Tracheal epithelial cell (primary cell): ENCODE measurements at places on chromosomes 1 and 21. TPM values are rescaled to one million over a fixed set of nuclear protein-coding genes. Genes with fewer than 3 reads are reported as not detected.

RIMKLA gene
- total RNA-seq: under 0.01 TPM in 1 of 2 replicates, not detected in the other

C1orf116 gene
- 19.3 and 29.2 TPM in 2 replicates for total RNA-seq

LGR6 gene
- not detected in 2 replicates for total RNA-seq

KIF1B gene
- total RNA-seq: 22.8 and 24.3 TPM in 2 replicates

AJAP1 gene
- total RNA-seq: 0.64 and 2.4 TPM in 2 replicates

ZNF683 gene
- total RNA-seq: not detected in 2 replicates

CD1B gene
- total RNA-seq: not detected in 2 replicates

ASTN1 gene
- total RNA-seq: under 0.01 TPM in 1 of 2 replicates, not detected in the other

B3GALT2 gene
- not detected in 2 replicates for total RNA-seq

OLIG1 gene
- total RNA-seq: not detected in 2 replicates

UBQLN4 gene
- total RNA-seq: 17.6 and 18.3 TPM in 2 replicates

ZC3H11A gene
- total RNA-seq: 76.4 and 79.1 TPM in 2 replicates

CD58 gene
- total RNA-seq: 36.1 and 42.2 TPM in 2 replicates

PPM1J gene
- 5.1 and 7.2 TPM in 2 replicates for total RNA-seq

FAM110D gene
- total RNA-seq: under 0.01 TPM in 1 of 2 replicates, not detected in the other

OR2L13 gene
- total RNA-seq: not detected in 2 replicates

PTPRC gene
- not detected in 2 replicates for total RNA-seq

BSND gene
- total RNA-seq: not detected in 2 replicates

REG4 gene
- not detected in 2 replicates for total RNA-seq

SLC35F3 gene
- 0.64 and 2.2 TPM in 2 replicates for total RNA-seq

OR2W3 gene
- total RNA-seq: not detected in 2 replicates

TENT5C gene
- total RNA-seq: 0.21 and 0.24 TPM in 2 replicates

LAMC2 gene
- total RNA-seq: 656 and 1,907 TPM in 2 replicates

NECTIN4 gene
- total RNA-seq: 52.6 and 97.8 TPM in 2 replicates

OR6N1 gene
- total RNA-seq: not detected in 2 replicates

CD52 gene
- not detected in 2 replicates for total RNA-seq

FCER1A gene
- total RNA-seq: not detected in 2 replicates

NCF2 gene
- 52.6 and 109 TPM in 2 replicates for total RNA-seq

AMPD1 gene
- total RNA-seq: not detected in 2 replicates

VANGL2 gene
- total RNA-seq: 6.6 and 8.4 TPM in 2 replicates

KTI12 gene
- total RNA-seq: 10.4 and 11.1 TPM in 2 replicates

NTMT2 gene
- not detected in 2 replicates for total RNA-seq

CORT gene
- total RNA-seq: not detected in 2 replicates

MSH4 gene
- 0.21 and 0.24 TPM in 2 replicates for total RNA-seq

HSD11B1 gene
- 9.2 and 49.6 TPM in 2 replicates for total RNA-seq

SLC1A7 gene
- not detected in 2 replicates for total RNA-seq

TNNI3K gene
- 0.24 and 3.6 TPM in 2 replicates for total RNA-seq

SPATA46 gene
- total RNA-seq: not detected in 2 replicates

MPL gene
- total RNA-seq: not detected in 2 replicates

LMX1A gene
- total RNA-seq: not detected in 2 replicates

UBE4B gene
- total RNA-seq: 12.5 and 26.2 TPM in 2 replicates

WASF2 gene
- 27.5 and 49.4 TPM in 2 replicates for total RNA-seq

CBS gene
- total RNA-seq: 51.3 and 58.4 TPM in 2 replicates

C1orf87 gene
- not detected in 2 replicates for total RNA-seq

KCNK2 gene
- not detected in 2 replicates for total RNA-seq

RHD gene
- total RNA-seq: not detected in 2 replicates

LRRC8C gene
- 6.0 and 7.5 TPM in 2 replicates for total RNA-seq

S100A9 gene
- total RNA-seq: 302 and 949 TPM in 2 replicates

TRIM67 gene
- not detected in 2 replicates for total RNA-seq

HSPA6 gene
- 0.85 and 24.3 TPM in 2 replicates for total RNA-seq
